ENCODE measurements at places on chromosomes 12 and 14.

DNA sequence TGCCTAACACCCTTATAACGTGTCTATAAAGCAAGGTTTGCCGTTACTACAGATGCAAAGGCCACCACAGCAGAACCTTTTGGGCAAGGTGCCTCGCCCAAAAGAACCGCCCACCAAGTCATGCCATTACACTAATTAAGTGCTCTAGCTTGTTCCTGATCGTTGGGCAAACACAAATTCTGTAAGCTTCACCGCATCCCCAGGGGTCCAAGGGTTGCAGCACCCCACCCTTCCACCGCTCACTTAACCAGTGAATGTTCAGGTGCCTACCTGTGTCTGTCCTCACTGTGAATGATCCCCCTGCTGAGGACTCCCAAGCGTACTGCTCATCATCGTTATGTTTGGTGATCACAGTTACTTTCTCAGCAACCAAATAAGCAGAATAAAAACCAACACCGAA lies 1.4 kb downstream of the HSP90AA1 start:
- no peak for DNase-seq

GRCh38 chr14:46051796-46052195 lies 599.8 kb downstream of the RPL10L start:
- DNase-seq = no peak

DNA sequence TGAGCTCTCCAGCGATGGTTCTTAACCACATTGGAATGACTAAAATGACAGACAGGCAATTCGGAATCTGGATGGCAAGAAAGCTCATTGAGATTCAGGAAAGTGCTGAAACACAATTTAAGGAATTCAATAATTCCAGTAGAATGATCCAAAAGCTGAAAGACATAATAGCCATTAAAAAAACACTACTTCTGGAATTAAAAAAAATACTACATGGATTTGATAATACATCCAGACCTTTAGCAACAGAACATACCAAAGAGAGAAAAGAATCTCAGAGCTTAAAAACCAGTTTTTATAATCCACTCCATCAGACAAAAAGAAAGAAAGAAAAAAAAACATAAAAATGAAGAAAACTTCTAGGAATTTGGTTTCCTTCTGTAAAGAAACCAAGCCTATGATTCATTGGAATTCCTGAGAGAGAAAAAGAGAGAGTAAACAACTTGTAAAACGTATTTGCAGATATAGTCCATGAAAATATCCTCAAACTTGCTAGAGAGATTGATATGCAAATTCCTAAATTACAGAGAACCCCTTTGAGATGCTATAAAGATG lies 52.8 kb downstream of the SLCO1B1 start:
- no peak for DNase-seq

DNA sequence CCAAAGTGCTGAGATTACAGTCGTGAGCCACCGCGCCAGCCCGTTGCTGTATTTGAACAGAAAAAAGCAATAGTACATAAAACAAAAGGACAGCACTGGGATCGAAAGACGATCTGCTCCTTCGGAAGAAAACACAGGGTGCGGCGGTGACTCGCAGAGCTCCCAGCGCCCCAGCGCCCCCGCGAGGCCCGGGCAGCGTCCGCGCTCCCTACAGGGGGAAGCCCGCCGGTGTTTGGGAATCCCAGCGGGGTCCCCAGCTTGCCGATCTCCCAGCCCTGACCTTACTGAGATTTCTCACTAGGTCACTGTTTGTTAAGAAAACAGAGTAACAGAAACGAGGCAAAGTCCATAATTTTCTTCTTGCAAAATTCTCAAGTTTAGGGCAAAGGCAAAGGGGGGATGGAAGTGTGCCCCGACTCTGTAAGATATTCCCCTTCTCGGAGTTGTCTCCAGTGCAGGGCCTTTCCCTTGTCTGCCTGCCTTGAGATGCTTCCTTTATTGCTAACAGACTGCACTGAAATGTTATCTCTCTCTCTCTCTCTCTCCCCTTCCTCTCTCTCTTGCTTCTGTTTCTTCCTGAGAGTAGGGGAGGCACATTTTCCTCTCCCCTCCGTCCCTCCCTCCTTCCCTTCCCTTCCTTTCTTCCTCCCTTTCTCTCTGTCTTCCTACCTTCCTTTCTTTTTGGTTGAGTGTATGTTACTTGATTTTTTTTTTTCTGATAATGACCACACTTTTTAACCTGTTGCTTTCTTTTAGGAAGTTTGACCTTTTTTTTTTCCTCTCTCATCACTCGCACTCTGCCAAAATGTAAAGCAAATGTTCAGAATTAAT lies 91.9 kb downstream of the TMEM30B start:
- DNase-seq = no peak

- DNase-seq = no peak
Measured at GRCh38 chr14:72686832-72687231, 207.1 kb downstream of the DPF3 start.

DNA sequence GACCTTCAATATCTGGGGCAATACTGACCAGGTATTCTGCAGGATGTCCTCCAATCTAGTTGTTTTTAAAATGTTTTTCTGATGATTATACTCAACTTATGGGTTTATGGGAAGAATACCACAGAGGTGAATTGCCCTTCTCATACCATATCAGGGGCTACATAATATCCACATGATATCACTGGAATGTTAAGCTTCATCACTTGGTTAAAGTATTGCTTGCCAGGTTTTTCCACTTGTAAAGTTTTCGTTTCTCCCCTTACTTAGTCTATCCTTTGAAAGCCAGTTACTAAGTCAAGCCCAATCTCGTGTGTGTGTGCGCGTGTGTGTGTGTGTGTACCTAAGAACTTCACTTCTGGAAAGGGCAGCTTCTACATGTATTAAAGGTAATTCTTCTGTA lies 980.9 kb upstream of the FBXO33 start:
- no peak for DNase-seq
